Uterus (tissue), 4 donors: ENCODE measurements at places on chromosomes 3 and 15. TPM values are rescaled to one million over a fixed set of nuclear protein-coding genes. Genes with fewer than 3 reads are reported as not detected.
A peak's percentile ranks its signal among the peaks of the same experiment; 100 is the strongest.

- H3K4me3 ChIP-seq = no peak overlapping the region
- no peaks in the 10 kb centered on the region for H3K4me1 ChIP-seq
- H3K27me3 ChIP-seq = no peaks in the 10 kb centered on the region
- no peak for DNase-seq
- H3K27ac ChIP-seq = no peak overlapping the region
Measured at GRCh38 chr3:178676942-178677790, 140.9 kb downstream of the KCNMB2 start.

- H3K36me3 ChIP-seq = no peaks in the 10 kb centered on the region
- no peak overlapping the region for H3K27ac ChIP-seq
- DNase-seq = no peak
- H3K4me3 ChIP-seq = no peak overlapping the region
Measured at GRCh38 chr3:81378552-81379293, 382.7 kb downstream of the GBE1 start.

DNA sequence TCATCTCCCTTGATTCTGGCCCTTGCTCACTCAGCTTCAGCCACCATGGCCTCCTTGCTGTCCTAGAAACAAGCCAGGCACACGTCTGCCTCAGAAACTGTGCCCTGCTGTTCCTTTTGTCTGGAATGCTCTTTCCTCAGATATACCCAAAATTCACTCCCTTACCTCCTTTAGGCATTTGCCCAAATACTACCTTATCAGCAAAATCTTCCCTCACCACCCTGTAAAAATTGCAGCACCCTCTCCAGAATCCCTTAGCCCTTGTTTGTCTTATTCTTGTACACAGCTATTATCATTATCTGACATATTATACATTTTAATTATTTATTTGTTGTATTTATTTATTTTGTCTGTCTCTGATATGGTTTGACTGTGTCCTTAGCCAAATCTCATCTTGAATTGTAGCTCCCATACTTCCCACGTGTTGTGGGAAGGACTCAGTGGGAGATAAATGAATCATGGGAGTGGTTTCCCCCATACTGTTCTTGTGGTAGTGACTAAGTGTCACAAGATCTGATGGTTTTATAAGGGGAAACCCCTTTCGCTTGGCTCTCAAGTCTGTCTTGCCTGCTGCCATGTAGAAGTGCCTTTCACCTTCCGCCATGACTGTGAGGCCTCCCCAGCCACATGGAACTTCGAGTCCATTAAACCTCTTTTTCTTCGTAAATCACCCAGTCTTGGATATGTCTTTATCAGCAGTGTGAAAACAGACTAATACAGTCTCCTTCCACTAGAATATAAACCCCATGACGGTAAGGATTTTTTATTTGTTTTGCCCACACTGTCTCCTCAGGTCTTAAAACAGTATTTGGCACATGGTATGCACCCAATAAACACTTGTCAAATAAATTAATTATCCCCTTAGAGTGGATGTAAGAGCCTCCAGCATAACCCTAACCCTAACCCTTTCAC is 60.0 kb upstream of the STT3B start:
- no peak for DNase-seq
- H3K36me3 ChIP-seq = no peaks in the 10 kb centered on the region
- no peak overlapping the region for H3K4me3 ChIP-seq
- no peak overlapping the region for H3K27ac ChIP-seq
- H3K27me3 ChIP-seq = no peaks in the 10 kb centered on the region
- H3K4me1 ChIP-seq = no peaks in the 10 kb centered on the region

- H3K27me3 ChIP-seq = no peaks in the 10 kb centered on the region
- H3K4me1 ChIP-seq = no peaks in the 10 kb centered on the region
- H3K36me3 ChIP-seq = no peaks in the 10 kb centered on the region
- no peak overlapping the region for H3K4me3 ChIP-seq
- no peak for DNase-seq
- H3K27ac ChIP-seq = no peak overlapping the region
Measured at GRCh38 chr3:149316437-149316836, 17.0 kb downstream of the TM4SF18 start.

DNA sequence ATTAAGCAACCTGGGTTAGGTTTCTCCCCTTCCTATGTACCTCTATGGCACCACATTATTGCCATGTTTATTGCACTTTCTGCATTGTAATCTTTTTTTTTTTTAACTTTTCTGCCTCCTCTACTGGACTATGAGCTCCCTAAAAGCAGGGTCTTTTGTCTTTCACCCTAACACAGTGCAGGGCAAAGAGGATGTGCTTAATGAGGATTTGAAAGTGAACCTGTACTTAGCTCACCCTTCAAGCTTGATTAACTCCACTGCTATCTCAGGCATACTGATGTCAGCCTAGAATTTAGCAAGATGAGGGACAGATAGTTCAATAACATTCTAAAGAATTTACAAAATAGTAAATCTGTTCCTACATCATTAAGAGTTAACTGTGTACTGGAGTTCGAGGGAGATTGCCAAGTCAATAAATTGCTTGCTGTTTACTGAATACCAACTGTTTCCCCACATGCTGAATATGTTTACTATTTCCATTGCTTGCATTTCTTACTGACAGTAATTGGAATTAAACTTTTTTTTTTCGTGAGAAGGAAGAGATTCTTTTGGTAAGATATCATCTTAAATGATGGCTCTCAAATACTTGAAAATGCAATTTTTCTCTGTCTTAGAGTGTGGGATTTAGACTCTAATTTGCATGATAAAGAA is 15.7 kb upstream of the PPARG start:
- H3K36me3 ChIP-seq = no peaks in the 10 kb centered on the region
- no peaks in the 10 kb centered on the region for H3K4me1 ChIP-seq
- no peak overlapping the region for H3K4me3 ChIP-seq

- DNase-seq = no peak
- no peaks in the 10 kb centered on the region for H3K36me3 ChIP-seq
- H3K4me3 ChIP-seq = no peak overlapping the region
Measured at GRCh38 chr15:73777741-73778140, 24.6 kb upstream of the INSYN1 start.

- H3K27ac ChIP-seq = peak overlapping the region; percentile 19
- no peaks in the 10 kb centered on the region for H3K27me3 ChIP-seq
Measured at GRCh38 chr15:39461536-39462130, 119.2 kb upstream of the THBS1 start.

DNA sequence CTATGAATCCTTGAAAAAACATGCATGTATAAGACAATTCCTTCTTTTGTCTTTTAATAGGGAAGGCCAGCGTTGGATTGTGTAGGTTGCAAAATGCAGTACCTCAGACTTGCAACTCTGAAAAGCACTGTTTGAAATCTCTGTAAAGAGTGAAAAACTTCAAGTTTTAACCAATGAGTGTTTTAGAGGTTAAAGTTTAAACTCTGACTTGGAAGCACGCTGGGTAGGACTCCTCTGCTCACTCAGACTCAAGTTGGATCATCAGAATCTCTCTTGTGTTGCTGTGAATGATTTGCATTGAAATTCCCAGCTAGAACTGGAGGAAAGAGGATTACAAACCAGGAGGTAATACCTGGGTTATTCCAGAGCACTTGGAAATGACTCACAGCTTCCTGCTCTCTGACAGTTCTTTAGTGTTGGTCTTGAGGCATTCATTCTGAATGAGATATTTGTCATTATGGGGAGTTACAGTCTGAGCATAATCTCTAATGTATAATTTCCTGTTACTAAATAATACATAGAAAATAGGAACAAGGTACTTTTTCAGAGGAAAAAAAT is 49.1 kb downstream of the PLS1 start:
- no peaks in the 10 kb centered on the region for H3K27me3 ChIP-seq
- H3K4me1 ChIP-seq = no peaks in the 10 kb centered on the region
- H3K27ac ChIP-seq = no peak overlapping the region

DNA sequence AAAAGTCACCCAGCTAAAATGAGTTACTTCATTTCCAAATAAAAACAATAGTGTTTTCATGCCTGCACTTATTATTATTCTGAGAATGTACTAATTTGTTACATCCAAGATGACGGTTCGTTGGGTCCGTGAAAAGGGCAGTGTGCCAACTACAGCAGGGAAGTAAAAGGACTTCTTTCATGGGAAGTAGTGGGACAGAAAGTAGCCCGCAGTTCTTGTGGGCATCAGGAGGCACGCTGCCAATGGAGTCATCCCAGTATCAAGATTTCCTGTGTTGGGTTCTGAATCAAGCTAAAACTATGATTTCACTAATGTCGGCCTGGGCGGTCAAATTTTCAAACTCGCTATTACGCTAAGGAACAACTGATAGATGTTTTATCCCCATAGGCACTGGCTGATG is 254.5 kb upstream of the SOX2 start:
- H3K36me3 ChIP-seq = no peaks in the 10 kb centered on the region
- no peak overlapping the region for H3K27ac ChIP-seq
- H3K27me3 ChIP-seq = no peaks in the 10 kb centered on the region

DNA sequence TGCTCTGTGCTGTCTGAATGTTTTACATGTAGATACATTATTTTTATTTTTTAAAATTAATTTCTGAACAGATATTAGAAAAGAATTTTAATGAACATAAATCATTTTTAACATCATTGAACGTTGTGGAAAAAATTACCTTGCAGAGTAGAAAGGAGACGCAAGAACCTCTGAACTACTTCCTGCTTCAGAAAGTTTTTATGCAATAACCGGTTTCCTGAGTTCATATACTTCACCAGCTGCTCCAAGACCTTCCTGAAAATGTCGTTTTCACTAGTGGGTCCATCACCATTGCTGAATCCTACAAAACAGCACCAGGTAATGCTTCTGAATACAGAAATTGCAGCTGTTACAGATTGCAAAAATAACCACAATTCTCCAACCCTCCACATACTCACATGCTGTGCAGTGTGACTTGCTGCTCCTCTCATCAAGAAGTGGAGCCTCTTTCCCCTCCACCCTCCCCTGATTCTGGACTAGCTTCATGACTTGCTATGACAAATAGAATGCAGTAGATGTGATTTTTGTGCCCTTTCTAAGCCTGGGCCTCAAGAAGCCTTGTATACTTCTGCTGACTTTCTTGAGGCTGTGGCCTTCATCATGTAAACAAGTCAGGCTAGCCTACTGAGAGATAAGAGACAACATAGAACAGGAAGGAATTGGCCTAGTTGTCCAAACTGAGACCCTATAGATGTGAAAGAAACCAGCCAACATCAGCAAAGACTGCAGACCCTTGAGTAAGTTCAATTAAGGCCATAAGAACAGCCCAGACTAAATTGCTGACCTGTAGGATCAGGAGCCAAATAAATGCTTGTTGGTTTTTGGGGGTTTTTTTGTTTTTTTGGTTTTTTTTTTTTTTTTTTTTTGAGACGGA is 80.4 kb downstream of the TRANK1 start:
- H3K27ac ChIP-seq = no peak overlapping the region
- no peak overlapping the region for H3K4me3 ChIP-seq
- no peaks in the 10 kb centered on the region for H3K36me3 ChIP-seq
- H3K4me1 ChIP-seq = no peaks in the 10 kb centered on the region
- H3K27me3 ChIP-seq = no peaks in the 10 kb centered on the region
- DNase-seq = no peak

DNA sequence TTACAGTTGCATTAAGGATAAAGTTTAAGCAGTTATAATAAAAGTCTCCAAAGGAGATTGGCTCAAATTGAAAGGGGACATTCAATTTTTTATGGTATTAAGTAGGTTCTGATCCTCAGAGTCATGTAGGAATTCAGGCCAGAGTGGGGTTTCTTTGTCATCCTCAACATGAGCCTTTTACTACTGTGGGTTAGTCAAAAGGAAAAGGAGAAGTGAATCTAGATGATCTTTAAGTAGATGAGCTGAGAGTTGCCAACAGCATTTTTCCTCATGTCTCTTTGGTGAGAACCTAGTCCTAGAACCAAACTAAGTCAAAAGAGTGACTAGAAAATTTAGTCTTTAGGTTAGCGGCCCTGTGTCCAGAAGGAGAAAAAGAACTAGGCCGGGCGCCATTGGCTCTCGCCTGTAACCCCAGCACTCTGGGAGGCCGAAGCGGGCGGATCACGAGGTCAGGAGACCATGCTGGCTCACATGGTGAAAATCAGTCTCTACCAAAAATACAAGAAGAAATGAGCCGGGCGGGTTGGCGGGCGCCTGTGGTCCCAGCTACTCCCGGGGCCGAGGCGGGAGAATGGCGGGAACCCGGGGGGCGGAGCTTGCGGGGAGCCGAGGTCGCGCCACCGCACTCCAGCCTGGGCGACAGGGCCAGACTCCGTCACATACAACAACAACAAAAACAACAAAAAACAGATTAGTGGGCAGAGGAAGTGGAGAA is 4.2 kb upstream of the CHL1 start:
- H3K36me3 ChIP-seq = no peaks in the 10 kb centered on the region
- H3K4me1 ChIP-seq = no peaks in the 10 kb centered on the region
- H3K27ac ChIP-seq = no peak overlapping the region
- H3K27me3 ChIP-seq = no peaks in the 10 kb centered on the region

- H3K36me3 ChIP-seq = no peaks in the 10 kb centered on the region
- no peaks in the 10 kb centered on the region for H3K27me3 ChIP-seq
- no peaks in the 10 kb centered on the region for H3K4me1 ChIP-seq
- no peak for DNase-seq
- H3K27ac ChIP-seq = no peak overlapping the region
- no peak overlapping the region for H3K4me3 ChIP-seq
Measured at GRCh38 chr3:165895919-165896318, 58.7 kb upstream of the BCHE start.

DNA sequence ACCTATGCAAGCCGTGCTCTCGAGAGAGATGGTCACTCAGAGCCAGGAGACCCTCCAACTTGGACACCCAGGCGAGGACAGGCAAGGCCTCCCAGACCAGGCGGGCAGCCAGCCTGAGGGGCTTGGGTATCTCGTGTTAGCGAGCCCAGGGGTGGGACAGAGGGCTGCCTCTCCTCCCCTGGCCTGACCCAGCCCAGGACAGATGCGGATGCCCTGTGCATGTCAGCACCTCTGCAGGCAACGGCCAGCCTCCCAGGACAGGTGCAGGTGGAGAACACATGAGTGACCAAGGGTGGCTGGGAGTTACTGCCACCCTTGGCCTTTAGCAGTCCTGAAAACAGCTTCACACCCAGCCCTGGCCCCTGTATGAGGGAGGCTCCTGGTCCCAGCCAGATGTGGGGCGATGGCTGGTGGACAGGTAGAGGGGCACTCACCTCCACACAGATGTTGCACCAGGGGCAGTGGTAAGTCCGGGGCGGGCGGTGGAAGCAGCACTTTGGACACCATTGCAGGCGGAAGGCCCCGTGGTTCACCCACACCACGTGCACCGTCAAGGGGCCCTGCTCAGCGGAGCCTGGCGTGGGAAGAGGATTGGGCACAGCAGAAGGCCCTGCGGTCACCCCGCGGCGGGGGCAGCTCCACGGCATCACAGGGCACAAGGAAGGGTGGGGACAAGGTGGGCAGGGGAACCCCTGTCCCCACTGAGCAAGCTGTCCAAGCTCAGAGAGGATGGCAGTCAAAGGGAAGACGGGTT is 2.1 kb downstream of the ZDHHC19 start:
- DNase-seq = no peak
- H3K27me3 ChIP-seq = peaks cover 7% of the 10 kb centered on the region
- no peak overlapping the region for H3K4me3 ChIP-seq
- no peak overlapping the region for H3K27ac ChIP-seq

Gene PLD1
- 35.1 TPM for total RNA-seq

Gene TMCO5A
- total RNA-seq = not detected

Gene RGMA
- 3.6 TPM for total RNA-seq

Gene CXCR6
- 0.76 TPM for total RNA-seq
